ENCODE measurements at places on chromosomes 2 and 18. TPM values are rescaled to one million over a fixed set of nuclear protein-coding genes. Genes with fewer than 3 reads are reported as not detected.

DNA sequence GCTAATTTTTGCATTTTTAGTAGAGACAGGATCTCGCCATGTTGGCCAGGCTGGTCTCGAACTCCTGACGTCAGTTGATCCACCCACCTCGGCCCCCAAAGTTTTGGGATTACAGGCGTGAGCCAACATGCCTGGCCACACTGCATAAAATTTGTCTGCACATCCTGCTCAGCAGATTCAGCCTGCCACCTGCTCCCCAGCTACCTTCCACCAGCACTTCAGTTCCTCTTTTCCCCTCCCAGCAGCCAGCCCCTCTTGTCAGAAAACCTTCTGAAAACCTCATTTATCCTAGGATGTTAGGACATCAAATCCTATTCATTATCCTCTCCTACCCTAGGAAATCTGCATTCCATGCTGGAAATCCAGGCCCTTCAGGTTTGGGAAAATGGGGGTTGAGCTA lies 99.4 kb upstream of the STPG4 start:
- no peak for DNase-seq

Gene MALL
- not detected for total RNA-seq

- peak; percentile 55 for DNase-seq
Measured at GRCh38 chr18:79393181-79393634, 2.5 kb upstream of the NFATC1 start.

Gene CD207
- total RNA-seq = not detected

DNA sequence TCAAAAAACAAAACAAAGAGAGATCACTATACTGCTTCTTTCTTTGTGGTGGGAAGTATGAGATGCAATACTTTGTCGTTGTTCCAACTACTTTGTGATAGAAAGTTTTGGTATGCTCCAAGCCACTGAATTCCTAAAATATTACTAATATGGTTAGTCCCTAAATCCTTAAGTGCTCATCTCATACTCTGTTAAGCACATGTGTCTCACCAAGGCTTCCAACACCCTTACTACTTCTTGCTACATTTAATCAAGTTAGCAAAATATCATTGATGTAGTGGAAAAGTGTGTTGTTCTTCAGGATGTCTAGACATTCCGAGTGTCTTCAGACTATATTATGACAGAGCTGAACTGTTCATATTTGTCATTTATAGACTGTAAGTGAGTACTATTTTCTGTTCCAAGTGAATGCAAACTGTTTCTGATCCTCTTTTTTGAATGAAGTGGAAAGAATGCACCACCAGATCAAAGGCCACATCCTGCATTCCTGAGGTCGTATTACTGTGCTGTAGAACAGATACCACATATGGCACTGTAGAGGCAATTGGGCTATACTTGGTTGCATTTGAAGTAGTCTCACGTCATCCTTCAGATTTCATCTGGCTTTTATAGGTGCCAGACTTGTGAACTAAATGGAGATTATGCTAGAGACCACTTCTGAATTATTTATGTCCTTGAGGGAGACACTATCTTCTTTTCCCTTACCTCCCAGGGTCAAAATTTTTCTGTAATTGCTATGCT lies 298.4 kb upstream of the ZNF521 start:
- DNase-seq = no peak

Gene HOXD9
- not detected for total RNA-seq

Gene SCYGR4
- not detected for total RNA-seq

Gene EVX2
- not detected for total RNA-seq

Data from Karpas-422 (cell line).